ENCODE measurements at places on chromosomes 4 and X.

DNA sequence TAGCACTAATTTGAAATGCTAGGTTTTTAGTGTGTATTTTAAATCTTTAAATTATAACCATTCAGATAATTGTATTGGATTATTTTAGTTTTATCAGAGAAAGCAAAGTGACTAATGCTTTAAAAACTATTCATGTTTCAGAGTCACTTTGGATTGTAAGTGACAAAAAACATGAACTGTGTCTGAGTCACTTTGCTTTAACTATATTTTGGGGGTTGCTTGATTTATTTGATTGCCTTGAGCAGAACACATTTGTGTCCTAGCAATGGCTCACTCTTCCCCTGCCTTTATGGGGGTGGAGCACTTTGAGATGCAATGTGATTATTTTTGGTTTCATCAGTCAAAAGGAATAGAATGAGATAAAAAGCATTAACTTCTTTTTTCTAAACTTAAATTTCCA, 188.4 kb upstream of the ARX start:
- no peak for DNase-seq

DNA sequence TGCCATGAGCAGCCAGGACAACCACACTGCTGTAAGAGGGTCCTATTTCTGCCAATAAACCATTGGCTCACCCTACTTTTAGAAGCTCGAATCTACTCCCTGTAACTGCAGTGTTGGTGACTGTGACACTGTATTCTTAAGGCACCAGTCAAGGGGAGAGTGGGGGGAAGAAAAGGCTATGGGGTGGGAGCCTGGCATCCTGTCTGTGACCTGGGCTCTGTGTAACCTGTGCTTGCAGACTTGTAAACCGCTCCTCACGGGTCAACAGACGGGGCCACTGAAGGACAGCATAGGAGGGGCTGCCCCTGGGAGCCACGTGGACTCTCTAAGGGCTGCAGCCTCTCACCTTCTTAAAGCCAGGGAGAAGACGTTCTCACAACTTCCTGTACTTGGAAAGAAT, 42.2 kb upstream of the ENPP6 start:
- DNase-seq = no peak

- DNase-seq = no peak
Measured at GRCh38 chr4:146023334-146023967, 84.8 kb upstream of the ZNF827 start.

DNA sequence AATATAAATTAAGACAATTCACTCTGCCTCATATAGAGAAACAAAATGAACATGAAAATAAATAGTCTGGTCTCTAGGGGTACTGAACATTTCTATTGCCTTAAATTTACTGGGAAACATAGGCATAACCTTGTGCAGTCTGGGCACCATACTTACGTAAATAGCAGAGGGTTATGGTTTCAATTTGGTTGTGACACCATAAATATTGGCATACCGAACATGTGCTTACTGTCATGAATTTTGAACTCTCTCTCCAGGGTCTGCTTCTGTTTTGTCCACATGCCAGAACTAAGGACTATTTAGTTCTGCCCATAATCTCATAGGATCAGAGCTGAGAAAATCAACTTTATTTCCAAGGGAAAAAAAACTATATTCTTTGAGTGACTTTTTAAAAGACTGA, 17.6 kb downstream of the PDGFC start:
- no peak for DNase-seq

- no peak for DNase-seq
Measured at GRCh38 chr4:183320211-183321059, at the start of gene CLDN22. Gene CLDN22, minus strand, starts transcription at chr4:183320276. Its CDS starts 58 bp downstream, at chr4:183320218.

DNA sequence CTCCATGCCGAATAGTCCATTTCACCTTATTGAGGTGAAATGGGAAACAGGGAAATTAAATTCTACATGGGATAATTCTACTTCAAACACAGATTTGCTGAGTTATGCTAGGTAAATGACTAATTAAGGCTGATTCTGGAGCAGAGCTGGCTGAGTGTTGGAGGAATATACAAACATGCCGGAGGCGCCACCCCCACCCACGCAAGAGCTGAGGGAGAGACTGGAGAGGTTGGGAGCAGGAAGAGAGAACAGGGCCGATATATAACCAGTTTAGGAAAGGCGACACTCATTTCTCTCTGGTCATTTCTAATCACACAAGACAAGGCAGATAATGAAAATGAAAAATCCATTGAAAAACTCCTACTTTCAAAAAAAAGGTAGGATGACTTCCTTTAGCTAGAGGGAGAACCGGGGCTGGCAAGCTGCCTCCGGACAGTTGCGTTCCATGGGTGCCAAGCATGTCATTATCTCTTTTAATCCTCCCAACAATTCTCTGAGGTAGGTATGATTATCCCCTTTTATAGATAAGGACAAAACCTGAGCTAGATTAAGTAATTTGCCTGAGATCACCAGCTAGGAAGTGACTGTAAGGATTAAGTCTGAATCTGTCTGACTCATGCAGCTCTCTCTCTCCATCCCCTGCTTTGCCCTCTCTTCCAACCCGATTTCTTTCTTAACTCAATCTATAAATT, 27.6 kb upstream of the CFAP299 start:
- peak; percentile 36 for DNase-seq

- DNase-seq = no peak
Measured at GRCh38 chr4:120004054-120004453, 62.6 kb downstream of the MAD2L1 start.

DNA sequence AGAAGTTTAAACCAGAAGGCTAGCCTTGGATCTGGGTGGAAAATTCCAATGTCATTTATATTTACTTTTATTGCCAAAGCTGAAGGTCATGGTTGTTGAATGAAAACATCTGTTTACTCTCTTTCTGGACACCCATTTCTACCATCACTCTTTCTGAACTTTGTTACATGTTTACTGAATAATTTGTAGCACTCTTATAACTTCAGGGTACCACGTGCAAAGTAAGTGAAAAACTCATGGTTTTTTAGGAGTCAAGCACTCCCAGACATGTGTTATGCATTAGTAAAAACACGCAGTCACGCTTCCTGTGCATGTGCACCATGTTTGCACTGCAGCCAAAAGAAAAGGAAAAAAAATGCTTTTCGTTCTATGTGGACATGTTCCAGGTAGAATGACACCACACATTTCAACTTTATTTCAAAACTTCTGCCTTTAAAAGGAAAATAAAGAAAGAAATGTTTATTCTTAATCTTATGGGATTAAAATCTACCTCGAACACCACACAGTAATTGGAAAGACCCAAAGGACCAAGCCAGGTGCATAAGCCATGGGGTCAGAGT, 31.4 kb upstream of the ADH1C start:
- DNase-seq = no peak

DNA sequence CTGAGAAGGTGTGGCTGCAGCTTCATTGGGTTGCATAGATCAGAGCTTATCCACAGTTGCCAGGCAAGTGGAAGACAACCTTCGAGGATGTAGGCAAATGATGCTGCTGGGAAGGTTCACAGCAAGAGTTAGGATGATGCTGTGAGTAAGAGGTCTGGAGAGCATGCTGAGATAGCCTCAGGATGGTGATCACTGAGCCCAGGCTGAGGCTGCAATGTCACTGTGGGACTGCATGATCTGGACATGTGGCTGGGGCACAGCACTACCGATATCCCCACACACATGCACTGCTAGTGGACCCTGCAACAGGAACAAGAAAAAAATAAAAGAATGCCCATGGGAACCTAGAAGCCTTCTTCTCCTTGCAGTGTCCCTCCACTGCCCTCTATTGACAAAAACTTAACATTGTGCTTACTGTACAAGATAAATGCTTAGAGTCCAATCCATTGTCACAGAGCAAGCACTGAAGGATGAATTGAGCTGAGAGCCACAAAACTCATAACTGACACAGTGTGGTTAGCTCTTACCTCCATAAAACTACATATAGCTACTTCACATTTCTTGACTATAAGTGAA, 105.6 kb downstream of the CNKSR2 start:
- DNase-seq = peak; percentile 34

DNA sequence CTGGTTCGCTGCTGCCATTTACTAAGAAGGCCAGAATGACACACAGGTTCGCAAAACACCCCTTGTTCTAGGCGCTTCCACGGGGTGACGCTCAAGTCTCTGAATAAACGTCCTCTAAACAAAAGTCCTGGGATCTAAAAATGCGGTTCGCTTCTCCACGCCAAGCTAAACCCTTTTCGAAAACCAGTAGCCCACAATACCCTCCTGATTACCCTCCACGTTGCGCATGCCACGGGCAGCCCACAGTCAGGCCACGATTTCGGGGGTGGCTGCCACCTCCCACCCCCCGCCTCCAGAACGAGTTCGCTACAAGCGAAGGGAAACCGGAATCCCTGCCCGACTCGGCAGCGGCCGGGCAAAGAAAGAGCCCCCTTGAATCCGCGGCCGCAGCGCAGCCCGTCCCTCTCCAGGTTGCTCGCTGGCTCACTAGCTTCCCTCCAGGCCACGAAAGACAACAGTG, 423 bp downstream of the RPL39 start:
- no peak for DNase-seq

DNA sequence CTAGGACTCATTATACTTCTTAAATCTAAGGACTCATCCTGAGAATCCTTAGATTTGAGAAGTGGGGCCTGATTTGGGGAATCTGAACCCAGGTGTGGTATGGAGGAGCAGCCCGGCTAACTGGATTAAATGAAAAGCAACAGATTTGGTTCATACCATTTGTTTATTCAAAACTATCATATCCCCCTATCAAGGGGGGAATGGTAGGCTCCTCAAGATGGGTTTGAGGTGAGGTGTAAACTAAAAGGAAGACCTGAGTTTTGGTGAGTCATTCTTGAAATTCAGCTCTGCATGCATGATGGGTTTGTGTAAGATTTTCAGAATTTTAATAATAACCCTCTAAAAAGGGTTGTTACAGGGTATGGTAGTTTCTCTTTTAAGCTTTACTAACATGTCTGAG, 53.4 kb downstream of the CASP6 start:
- no peak for DNase-seq

DNA sequence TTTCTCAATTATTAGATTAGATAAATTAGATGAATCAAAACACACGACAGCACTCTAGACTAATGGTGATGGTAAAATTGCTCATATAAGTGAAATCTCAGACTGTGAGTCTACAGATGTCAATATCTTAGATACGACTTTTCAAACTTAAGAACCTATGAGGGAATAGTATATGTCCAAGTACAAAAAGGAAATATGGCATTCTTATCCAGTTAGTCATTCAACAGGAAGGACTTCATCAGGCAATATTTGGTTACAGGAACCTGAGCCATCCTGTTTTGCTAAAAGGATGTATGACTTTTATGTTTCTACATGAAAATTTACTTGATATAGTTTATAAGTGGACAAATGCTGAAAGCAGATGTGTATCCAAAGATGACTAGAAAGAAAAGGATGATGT, 107.0 kb downstream of the CT47B1 start:
- DNase-seq = no peak

GRCh38 chr4:55395218-55395528, 584 bp upstream of the TMEM165 start:
- DNase-seq = no peak

DNA sequence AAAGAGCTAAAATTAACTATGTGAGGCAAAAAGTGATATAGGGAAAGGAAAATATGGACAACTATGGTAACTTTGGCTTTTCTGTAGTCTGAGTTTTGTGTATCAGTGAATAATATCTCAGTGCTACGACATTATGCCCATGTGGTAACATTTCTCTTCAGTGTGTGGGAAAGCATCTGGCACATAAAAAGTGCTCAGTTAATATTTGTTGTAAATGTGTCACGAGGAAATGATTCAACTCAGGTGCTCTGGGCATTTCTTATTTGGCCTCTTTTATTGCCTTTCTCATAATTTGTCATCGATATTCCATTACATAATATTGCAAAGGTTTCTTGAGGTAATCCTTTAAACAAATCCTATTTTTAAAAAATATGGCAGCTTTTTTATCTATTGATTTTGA, 17.6 kb downstream of the OFD1 start:
- no peak for DNase-seq

GRCh38 chr4:127555106-127555505, 77.7 kb upstream of the INTU start:
- DNase-seq = no peak

DNA sequence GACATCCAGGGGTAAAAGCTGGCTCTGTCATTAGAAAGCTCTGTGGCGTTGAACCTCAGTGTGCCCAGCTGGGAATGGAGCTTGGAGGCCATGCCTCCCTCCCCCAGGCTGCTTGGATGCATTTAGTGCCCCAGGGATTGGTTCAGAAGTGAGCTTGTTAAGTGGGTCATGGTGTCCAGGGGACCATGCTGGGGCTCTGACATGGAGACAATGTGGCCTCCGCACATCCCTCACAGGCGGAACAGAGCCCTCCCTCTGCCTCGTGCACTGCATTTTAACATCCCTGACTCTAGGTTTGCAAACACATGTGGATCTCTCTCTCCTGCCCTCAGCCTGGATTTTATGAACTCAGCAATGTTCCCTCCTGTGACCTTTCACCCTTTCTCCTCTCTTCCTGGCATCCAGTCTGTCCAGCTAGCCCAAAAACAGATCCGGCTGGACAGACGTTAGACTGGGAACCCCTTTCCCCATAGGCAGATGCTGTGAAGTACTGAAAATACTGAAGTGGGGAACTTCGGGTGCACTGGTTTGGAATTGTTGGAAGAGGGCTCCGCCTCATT, 81.5 kb downstream of the SORCS2 start:
- no peak for DNase-seq

GRCh38 chrX:153926552-153926857, 441 bp upstream of the ARHGAP4 start:
- DNase-seq = no peak

DNA sequence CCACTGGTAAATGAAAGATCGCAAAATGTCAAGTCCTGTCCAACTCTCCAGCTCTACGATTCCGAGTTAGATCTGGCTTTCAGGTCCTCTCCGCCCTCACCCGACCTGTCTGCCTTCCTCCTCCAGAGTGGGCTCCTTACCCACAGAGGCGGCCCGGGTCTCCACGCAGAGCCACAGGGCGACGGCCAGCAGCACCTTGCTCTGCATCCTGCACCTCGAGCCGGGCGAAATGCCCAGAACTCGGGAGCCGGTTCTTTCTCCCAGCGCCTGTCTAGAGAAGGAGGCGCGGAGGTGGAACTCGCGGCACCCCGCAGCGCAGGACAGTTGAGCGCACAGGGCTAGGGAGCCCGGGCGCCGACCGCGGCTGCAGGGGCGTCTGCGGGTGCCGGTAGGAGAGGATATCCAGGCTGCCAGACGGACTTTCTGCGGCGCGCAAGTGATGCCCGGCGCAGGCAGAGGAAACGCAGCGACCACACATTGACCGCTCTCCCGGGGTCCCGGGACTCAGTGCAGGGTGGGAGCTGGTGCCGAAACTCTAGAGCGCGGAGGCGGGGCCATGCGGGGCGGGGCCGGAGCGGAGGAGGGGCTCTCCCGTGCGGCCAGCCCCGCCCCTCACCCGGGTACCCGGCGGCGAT, at the start of gene KDR:
Gene KDR, minus strand, starts transcription at position 509 of the 635 bp plus-strand sequence. Its CDS starts 302 bp downstream, at position 207.
- peak; percentile 90 for DNase-seq

- DNase-seq = no peak
Measured at GRCh38 chrX:38935561-38935960, 134.3 kb downstream of the MID1IP1 start.

- DNase-seq = no peak
Measured at GRCh38 chr4:176767183-176767582, 25.5 kb downstream of the VEGFC start.

GRCh38 chr4:156195914-156196313, 242.2 kb upstream of the CTSO start:
- no peak for DNase-seq

Data from neural progenitor cell (in vitro differentiated cells).